Tibial nerve (tissue), 4 donors: ENCODE measurements at places on chromosomes 5 and 9.

GRCh38 chr9:36492865-36493264, 79.8 kb upstream of the MELK start:
- H3K4me3 ChIP-seq: no peak overlapping the region
- H3K36me3 ChIP-seq: no peaks in the 10 kb centered on the region
- H3K27me3 ChIP-seq: no peaks in the 10 kb centered on the region
- no peak for DNase-seq

GRCh38 chr9:110128664-110129329, 79.2 kb downstream of the C9orf152 start:
- peak overlapping the region; percentile 78 for H3K27ac ChIP-seq
- H3K4me3 ChIP-seq: no peak overlapping the region
- DNase-seq: no peak
- no peaks in the 10 kb centered on the region for H3K36me3 ChIP-seq

GRCh38 chr9:124735121-124735520, 36.0 kb downstream of the NR6A1 start:
- H3K27me3 ChIP-seq: no peaks in the 10 kb centered on the region
- H3K4me3 ChIP-seq: no peak overlapping the region
- peak overlapping the region; percentile 38 for H3K27ac ChIP-seq
- H3K4me1 ChIP-seq: no peaks in the 10 kb centered on the region
- no peaks in the 10 kb centered on the region for H3K36me3 ChIP-seq

DNA sequence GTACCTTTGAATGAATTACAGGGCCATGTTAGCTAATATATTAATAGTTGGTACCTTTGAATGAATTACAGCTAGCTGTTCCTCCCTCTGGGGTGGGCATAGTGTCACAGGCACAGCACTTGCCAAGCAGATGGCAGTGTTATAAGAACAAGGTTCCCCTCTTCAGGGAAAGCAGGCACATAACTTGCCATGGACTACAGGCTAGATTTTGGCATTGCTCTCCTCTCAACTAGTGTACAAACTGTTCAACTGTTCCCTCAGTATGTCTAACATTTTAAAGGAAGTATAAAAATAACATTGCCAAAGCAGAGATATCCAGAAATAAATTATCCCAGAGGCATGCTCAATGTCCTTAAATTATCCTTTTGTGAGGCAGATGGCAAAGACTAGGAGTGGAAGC, 33.7 kb downstream of the ABITRAM start:
- no peaks in the 10 kb centered on the region for H3K36me3 ChIP-seq
- no peak overlapping the region for H3K27ac ChIP-seq
- no peaks in the 10 kb centered on the region for H3K27me3 ChIP-seq
- H3K4me1 ChIP-seq: peaks cover 12% of the 10 kb centered on the region
- H3K4me3 ChIP-seq: no peak overlapping the region

GRCh38 chr5:177491429-177491945, 5.9 kb downstream of the PDLIM7 start:
- H3K27me3 ChIP-seq: no peaks in the 10 kb centered on the region
- no peak overlapping the region for H3K4me3 ChIP-seq
- peaks cover 59% of the 10 kb centered on the region for H3K36me3 ChIP-seq
- no peak for DNase-seq

- no peak overlapping the region for H3K27ac ChIP-seq
- no peak for DNase-seq
- H3K4me1 ChIP-seq: no peaks in the 10 kb centered on the region
- H3K4me3 ChIP-seq: no peak overlapping the region
- no peaks in the 10 kb centered on the region for H3K36me3 ChIP-seq
These were observed 169.9 kb downstream of the HINT1 start for GRCh38 chr5:130995254-130995515.

DNA sequence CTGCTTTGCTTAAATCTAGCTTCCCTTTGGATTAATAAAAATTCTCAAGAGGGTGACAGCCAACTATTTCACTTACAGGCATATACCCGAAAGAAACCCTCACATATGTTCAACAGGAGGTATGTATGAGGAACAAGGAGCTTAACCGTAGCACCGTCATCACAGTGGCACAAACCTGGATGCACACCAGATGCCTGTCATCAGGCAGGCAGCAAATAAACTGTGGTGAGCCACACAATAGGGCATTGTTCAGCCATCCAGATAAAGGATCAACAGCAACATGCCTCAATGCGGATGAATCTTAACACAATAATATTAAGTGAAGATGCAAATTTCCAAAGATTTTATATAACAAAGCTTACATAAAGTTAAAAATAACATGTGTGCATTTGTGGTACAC, 5.5 kb upstream of the TNFSF15 start:
- no peak overlapping the region for H3K27ac ChIP-seq
- no peaks in the 10 kb centered on the region for H3K27me3 ChIP-seq
- no peak overlapping the region for H3K4me3 ChIP-seq
- DNase-seq: no peak
- H3K4me1 ChIP-seq: peaks cover 8% of the 10 kb centered on the region
- H3K36me3 ChIP-seq: no peaks in the 10 kb centered on the region

GRCh38 chr5:130496215-130496614, 592.0 kb downstream of the CHSY3 start:
- DNase-seq: no peak
- H3K27ac ChIP-seq: no peak overlapping the region
- H3K4me1 ChIP-seq: no peaks in the 10 kb centered on the region
- no peaks in the 10 kb centered on the region for H3K36me3 ChIP-seq

- H3K4me1 ChIP-seq: peaks cover 18% of the 10 kb centered on the region
- H3K36me3 ChIP-seq: no peaks in the 10 kb centered on the region
- DNase-seq: no peak
- no peak overlapping the region for H3K4me3 ChIP-seq
- no peaks in the 10 kb centered on the region for H3K27me3 ChIP-seq
These were observed 22.1 kb downstream of the CAMSAP1 start for GRCh38 chr9:135885100-135885853.

- DNase-seq: no peak
- H3K4me1 ChIP-seq: no peaks in the 10 kb centered on the region
- no peak overlapping the region for H3K27ac ChIP-seq
- H3K27me3 ChIP-seq: no peaks in the 10 kb centered on the region
- no peaks in the 10 kb centered on the region for H3K36me3 ChIP-seq
These were observed 15.8 kb downstream of the ERGIC1 start for GRCh38 chr5:172849606-172850453.

- no peak overlapping the region for H3K27ac ChIP-seq
- H3K4me3 ChIP-seq: no peak overlapping the region
- no peaks in the 10 kb centered on the region for H3K27me3 ChIP-seq
- no peaks in the 10 kb centered on the region for H3K4me1 ChIP-seq
- no peaks in the 10 kb centered on the region for H3K36me3 ChIP-seq
These were observed 7.7 kb upstream of the CKMT2 start for GRCh38 chr5:81225463-81225862.

- H3K27ac ChIP-seq: no peak overlapping the region
- no peaks in the 10 kb centered on the region for H3K36me3 ChIP-seq
- H3K4me1 ChIP-seq: no peaks in the 10 kb centered on the region
- H3K4me3 ChIP-seq: no peak overlapping the region
These were observed 290.2 kb downstream of the DMRT2 start for GRCh38 chr9:1340390-1340789.
